ENCODE measurements at places on chromosomes 12 and 14.

DNA sequence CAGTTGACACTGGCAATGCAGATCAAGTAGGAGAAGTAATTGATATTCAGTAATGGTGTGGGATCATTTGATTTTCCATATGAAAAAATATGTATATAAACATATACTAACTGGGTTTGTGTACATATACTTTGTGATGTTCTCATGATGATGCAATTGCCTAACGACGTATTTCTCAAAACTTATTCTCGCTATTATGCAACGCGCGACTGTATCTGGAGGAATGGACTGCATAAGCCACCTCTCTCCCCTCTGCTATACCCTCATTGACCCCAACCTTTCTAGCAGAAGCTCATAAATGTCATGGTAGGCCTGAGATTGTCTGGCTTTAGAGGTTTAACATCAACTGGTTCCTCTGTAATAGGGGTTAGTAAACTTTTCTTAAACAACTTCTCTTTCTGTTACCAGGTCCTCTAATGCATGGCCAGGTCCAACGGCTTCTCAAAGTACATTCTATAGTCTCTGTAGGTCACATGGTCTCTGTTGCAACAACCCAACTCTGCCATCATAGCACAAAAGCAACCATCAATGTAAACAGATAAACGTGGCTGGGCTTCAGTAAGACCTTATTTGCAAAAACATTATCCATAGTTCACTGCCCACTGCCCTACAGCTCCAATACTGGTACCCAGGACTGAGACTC, 59.3 kb downstream of the FOXN3 start:
- DNase-seq, result no peak

DNA sequence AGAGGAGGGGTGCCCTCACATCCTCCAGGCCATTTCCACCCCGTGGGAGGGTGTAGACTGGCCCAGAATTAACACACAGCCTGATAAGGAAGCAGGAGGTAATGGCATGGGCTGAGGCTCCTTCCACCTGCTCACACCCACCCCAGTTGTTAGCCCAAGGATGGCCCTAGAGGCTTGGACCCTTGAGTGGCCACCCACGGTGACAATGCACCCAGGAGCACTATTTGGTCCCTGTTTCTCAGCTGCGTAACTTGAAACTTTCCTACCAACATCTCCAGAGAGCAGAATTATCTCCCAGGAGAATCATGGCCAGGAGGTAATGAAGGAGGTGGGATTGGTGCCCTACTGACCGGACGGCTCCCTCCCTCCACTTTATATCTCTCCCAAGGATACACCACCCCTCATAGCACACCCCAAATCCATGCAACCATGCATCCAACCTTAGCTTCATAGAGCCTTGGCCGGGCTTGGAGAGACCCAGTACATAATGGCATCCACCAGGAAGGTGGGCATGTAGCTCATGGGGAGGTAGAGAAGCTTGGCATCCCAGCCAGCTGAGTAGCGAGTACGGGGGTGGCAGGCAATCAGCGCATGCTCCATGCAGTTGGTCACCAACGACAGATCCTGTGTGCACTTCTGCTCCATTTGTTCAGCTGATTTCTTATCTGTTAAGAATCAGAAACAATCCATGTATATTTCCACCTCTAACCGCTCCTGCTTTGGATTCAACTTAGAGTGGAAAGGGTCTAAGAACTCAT, 5.6 kb downstream of the RDH16 start:
- DNase-seq, result no peak

GRCh38 chr12:100179252-100179651, 21.4 kb upstream of the ACTR6 start:
- DNase-seq, result no peak

- DNase-seq, result no peak
Measured at GRCh38 chr14:60094306-60094897, 2.7 kb downstream of the PCNX4 start.

DNA sequence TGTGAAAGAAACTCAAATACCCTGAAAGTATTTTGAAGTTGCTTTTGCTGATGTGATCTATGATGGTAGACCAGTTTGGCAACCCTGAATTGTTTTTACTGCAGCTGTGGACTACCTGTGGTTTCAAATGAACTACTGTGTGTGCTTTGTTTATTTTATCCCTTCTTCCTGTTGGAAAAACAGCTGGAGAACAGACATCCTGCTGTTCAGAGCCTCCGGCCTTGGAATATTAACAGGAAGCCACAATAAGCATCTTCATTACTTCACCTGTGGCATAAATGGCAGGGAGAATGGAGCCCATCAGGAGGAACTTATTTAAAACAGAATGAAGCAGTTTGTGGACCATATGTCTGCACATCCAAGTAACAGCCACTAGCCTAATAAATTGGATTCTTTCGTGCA, 104.8 kb downstream of the DUSP6 start:
- DNase-seq, result no peak

- no peak for DNase-seq
Measured at GRCh38 chr12:104083769-104084475, 19.6 kb downstream of the HCFC2 start.

DNA sequence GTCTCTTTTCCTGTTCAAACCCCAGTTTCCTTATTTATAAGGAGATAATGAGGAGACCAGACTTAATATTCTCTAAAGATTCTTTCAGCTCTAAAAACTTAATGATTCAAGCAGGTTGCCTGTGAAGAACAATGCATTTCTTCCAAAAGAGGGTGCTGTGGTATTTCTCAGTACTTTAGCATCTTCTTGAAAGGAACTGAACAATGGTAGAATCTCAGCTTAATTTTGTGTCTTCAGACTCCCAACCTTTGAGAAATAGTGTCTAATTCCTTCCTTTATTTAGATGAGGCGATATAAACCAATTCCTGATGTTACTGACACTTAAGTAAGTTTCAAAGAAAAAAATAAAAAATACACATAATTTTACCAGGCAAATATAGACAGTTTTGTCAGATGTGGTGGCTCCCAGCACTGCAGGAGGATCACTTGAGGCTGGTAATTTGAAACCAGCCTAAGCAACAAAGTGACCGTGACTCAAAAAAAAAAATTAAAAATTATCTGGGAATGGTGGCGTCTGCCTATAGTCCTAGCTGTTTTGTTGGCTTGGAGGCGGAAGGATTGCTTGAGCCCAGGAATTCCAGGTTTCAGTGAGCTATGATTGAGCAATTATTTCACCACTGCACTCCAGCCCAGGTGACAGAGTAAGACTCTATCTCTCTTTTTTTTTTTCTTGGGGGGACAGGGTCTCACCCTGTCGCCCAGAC, 76.9 kb upstream of the PSMA6 start:
- DNase-seq, result no peak

DNA sequence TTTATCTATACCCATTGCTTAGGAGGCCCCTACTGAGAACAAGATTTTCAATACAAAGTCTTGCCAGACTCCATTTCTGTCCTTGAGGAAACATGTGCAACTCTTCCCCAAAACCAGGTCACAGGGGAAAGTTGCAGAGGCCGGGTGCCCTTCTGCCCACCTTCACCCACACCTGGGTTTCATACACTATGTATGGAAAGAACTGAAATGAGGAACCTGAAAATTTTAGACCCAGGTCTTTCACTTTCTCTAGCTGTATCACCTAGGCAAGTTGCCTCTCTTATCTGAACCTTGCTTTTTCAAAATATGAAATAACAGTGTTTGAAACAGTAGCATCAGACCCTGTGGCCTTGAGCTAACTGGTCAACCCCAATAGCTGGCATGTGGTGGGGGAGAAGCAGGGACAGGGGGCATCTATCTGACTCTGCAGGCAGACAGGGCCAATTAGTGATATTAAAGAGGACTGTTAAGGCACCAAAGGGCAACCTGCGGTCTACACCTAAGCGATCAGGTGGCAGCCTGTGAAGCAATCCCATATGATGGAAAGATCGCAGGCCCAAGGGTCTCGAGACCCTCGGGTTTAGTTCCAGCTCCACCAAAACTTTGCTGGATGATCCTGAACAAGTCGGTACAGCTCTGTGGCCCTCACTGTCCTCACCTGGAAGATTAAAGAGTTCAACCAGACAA, 346.5 kb downstream of the BCL11B start:
- DNase-seq, result no peak

GRCh38 chr12:48265777-48266176, 62.7 kb upstream of the OR10AD1 start:
- DNase-seq, result no peak

GRCh38 chr14:71739273-71739990, 192.8 kb upstream of the RGS6 start:
- no peak for DNase-seq

- DNase-seq, result no peak
Measured at GRCh38 chr14:45270031-45270430, 17.0 kb upstream of the MIS18BP1 start.

GRCh38 chr14:104678346-104678745, 11.1 kb upstream of the INF2 start:
- DNase-seq, result no peak
